ENCODE measurements at places on chromosomes 4 and X. TPM values are rescaled to one million over a fixed set of nuclear protein-coding genes. Genes with fewer than 3 reads are reported as not detected.

Gene CCKAR
- total RNA-seq = not detected

Gene WAS
- total RNA-seq = 0.13 TPM

Gene WFS1
- 40.7 TPM for total RNA-seq

Gene MAML3
- 3.0 TPM for total RNA-seq

Gene ENAM
- total RNA-seq = 0.13 TPM

Gene UGT2B15
- total RNA-seq = not detected

Gene AR
- 7.3 TPM for total RNA-seq

Gene MXRA5
- 0.65 TPM for total RNA-seq

Gene SPATA4
- 0.23 TPM for total RNA-seq

Gene SH3TC1
- total RNA-seq = 5.4 TPM

Gene TBC1D9
- total RNA-seq = 45.7 TPM

Gene FGD1
- 8.5 TPM for total RNA-seq

Gene CT45A10
- total RNA-seq = not detected

Gene SMIM10
- 7.3 TPM for total RNA-seq

Gene CXCL6
- 19.6 TPM for total RNA-seq

All from smooth muscle cell of the pulmonary artery (primary cell).